RCC 7860 (cell line): ENCODE measurements at places on chromosomes 13 and 19.
A peak's percentile ranks its signal among the peaks of the same experiment; 100 is the strongest.

GRCh38 chr13:113034451-113035212 lies 65.6 kb downstream of the MCF2L start:
- no peak for DNase-seq

GRCh38 chr13:50668691-50669271 lies 174.7 kb downstream of the DLEU7 start:
- DNase-seq: no peak

- peak; percentile 66 for DNase-seq
These were observed 64.4 kb downstream of the POSTN start for GRCh38 chr13:37534181-37534580.

- no peak for DNase-seq
These were observed 352.8 kb downstream of the KLF12 start for GRCh38 chr13:73781384-73781783.

DNA sequence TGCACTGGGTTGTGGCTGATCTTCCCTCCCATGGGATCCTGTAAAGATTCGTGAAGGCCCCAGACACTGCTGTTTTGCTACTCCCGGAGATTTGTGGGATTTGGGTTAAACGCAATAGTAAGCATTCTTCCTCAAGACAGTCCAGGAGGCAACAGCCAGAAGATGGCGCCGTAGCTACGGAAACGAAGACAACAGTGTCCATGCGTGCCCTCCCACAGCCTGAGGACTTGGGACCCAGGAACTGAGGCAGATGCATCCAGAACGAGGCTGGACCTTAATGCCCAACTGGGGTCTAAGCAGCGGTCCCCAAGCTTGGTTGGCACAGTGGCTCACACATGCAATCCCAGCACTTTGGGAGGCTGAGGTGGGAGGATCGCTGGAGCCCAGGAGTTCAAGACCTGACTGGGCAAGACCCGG lies 57.6 kb upstream of the ZNF507 start:
- no peak for DNase-seq

DNA sequence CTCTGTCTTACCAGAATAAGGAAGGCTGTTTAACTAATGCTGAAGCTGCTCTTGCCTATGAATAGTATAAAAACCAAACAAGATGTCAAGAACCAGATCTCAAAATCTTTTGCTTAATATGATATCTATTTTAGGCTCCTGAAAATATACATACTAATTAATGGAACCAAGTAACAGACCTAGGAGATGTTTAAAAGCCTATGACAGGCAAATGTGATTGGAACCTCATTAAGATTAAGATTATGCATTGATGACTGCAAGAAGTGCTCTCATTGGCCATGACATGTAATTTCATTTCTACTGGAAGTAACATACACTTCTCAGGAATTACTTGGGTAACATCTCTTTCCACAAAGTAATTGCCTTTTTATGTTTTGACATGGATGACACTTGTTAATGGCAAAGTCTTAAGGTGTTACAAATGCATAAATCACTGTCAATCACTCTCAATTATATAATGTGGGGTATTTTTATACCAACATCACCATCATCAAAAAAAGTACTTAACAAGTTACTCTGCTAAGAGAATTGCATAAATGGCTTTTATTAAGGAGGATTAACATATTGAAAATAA lies 326.9 kb upstream of the MIR17HG start:
- no peak for DNase-seq

- no peak for DNase-seq
These were observed 6.2 kb upstream of the USP12 start for GRCh38 chr13:27177852-27178251.

GRCh38 chr13:33123066-33123859 lies 107.0 kb downstream of the KL start:
- DNase-seq: no peak

GRCh38 chr19:16404396-16404795 lies 67.4 kb downstream of the EPS15L1 start:
- no peak for DNase-seq

DNA sequence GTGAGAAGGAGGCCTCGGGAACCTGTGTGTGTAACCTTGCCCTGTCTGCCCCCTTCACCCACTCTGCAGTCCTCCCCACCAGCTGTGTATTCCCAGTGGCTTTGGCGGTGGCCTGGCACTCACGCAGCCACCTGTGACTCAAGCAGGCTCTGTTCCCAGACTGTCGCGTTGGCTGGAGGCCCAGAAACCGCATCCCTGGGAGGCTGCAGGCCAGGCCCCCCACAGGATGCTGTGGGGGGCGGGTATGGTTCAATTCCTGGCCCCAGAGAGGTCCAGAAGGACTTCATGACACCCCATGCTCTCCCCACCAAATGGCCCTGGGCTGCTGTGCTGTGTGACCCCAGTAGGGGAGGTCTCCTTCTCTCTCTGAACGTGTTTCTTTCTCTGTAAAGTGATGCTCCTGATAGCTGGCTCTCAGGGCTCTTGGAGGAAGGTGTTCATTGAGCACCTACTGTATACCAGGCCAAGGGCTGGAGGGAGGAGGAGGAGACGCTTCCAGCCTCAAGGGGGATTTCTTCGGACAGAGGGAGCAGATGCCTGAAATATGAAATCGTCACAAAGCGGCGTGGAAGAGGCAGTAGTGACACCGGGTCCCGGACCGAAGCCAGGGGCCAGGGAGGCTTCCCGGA lies 1.9 kb upstream of the LINGO3 start:
- DNase-seq: peak; percentile 97

GRCh38 chr19:3124630-3125029 lies 11.2 kb upstream of the GNA15 start:
- no peak for DNase-seq

DNA sequence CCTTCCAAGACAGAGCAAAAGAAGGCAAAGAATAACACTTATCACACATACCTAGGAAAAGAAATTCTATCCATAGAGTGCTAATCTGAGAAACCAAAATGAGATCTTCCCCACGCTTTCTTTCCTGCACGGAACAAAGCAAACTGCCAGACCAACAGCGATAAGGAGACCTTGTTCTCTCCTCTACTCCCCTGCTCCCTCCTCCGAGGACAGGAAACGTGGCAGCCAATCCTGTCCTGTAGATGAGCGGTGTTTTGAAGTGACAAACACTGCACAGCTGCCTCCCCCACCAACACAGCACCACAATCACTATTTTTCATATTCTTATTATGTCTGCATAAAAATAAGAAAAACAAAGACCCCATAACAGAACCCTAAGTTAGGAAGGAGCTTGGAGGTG lies 113.9 kb upstream of the IRS2 start:
- DNase-seq: no peak

DNA sequence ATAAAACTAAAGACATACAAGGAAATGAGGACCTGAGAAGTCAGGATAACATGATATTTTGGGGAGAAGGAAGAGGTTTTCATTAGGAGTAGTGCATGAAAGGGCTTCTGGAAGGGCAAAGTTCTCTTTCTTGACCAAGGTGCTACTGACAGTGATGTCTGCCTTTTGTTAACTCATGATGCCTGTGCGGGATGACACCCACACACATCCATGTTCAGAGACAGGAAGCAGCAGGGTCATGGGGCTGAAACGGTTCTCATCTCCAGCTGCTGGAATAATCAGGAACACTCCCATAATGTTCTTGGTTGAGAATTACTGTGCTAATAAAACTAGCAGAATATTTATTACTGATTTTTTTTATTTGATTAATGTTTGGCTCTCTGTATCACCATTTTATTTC lies 29.1 kb downstream of the KCNC3 start:
- DNase-seq: no peak
